Neural progenitor cell (in vitro differentiated cells): ENCODE measurements at places on chromosomes 6 and 20. TPM values are rescaled to one million over a fixed set of nuclear protein-coding genes. Genes with fewer than 3 reads are reported as not detected.

DNA sequence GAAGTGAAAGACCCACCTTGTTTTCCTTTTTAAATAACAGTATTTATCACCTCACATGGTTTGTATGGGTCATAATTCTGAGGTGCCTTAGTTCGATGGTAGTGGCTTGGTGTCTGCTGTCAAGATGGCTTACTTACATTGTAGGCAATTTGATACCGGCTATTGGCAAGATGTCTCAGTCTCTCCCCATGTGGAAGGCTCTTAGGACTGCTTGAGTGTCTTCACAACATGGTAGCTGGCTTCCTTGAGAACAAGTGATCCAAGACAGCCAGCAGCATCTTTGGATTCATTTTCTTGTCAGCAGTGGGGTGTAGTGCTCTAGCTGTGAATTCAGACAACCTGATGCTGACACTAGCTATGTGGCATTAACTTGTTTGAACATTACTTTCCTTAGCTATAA lies 70.1 kb downstream of the CBFA2T2 start:
- no peaks in the 10 kb centered on the region for H3K36me3 ChIP-seq
- peaks cover 4% of the 10 kb centered on the region for H3K4me1 ChIP-seq
- no peaks in the 10 kb centered on the region for H3K27me3 ChIP-seq

DNA sequence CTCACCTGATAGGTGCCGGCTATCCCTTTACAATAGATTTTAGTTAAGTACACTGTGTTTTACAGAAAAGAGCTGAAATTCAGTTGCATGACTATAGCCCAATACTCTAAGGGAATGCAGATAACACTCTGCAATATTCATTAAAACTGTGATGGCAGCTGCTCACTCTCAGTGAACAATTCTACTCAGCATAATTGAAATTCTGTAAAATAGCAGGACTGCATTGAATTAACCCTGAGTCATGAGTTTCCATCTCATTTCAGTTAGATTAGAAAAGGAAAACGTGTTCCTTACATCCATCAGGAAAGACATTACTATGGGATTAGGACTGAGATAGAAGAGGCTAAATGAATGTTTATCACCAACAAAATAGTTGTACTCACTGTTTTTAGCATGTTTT lies 613.3 kb upstream of the JAG1 start:
- no peak for DNase-seq
- no peak overlapping the region for H3K4me3 ChIP-seq
- H3K36me3 ChIP-seq, result no peaks in the 10 kb centered on the region
- no peak overlapping the region for H3K27ac ChIP-seq

GRCh38 chr20:48457193-48458002 lies 370.4 kb downstream of the PREX1 start:
- H3K36me3 ChIP-seq, result no peaks in the 10 kb centered on the region
- no peak overlapping the region for H3K4me3 ChIP-seq
- H3K4me1 ChIP-seq, result peaks cover 49% of the 10 kb centered on the region
- DNase-seq, result no peak
- H3K27me3 ChIP-seq, result no peaks in the 10 kb centered on the region

DNA sequence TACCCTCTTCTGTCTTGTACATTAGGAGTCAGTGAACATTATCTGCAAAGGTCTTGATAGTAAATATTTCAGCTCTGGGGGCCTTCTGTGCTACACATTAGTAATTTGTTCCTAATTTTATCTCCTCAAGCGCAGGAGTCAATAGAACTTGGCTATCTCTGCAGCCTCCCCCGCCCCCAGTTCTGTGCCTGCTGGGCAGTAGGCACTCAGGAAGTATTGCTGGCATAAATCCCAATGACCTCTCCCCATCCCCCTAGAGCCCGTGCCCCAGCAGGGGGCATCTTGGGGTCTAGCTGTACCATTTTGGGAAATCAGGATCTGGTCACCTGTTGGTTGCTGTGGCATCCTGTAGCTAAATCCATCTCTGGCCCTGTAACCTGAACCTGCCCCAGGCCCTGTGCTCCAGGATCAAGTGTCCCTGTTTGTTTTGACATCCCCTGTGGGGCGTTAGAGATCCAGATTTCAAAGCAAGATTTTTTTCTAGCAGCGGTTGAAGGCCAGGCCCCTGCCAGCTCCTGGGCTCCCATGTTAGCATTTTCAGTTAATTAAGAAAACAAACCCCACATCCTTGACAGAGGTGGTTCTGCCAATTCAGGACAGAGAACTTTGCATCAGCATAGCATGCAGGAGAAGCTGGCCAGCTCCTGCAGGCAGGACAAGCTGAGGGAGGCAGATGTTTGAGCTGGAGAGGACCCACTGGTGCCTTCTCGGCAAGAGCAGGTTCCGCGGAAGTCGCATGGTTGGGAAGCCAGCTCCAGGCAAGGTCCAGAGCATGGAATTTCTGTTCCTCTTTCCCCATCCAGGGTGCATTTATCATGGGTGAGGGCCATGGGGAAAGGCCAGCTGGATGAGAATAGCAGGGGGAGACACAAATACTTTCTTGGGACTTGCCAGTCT lies 32.1 kb downstream of the DAAM2 start:
- no peaks in the 10 kb centered on the region for H3K27me3 ChIP-seq
- H3K4me3 ChIP-seq, result no peak overlapping the region
- no peak for DNase-seq

DNA sequence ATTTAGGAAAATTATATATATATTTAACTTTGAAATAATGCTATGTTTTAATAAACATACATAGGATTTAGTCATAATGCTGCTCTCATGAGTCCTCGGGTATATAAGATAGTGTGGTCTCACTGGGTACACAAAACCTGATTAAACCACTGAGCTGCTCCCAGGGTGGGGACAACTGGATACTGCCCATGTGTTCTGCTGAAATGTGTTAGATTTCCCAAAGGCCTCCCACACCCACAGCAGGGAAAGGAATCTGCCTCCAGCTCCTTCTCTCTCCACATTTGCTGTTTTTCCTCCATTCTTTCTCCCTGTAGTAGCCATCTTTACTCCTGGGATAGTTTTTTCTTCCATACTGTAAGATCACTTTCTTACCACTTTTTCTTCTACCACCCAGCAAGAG lies 69.2 kb upstream of the TRAF3IP2 start:
- no peak overlapping the region for H3K4me3 ChIP-seq
- H3K27ac ChIP-seq, result peak overlapping the region; percentile 26
- H3K4me1 ChIP-seq, result peaks cover 90% of the 10 kb centered on the region
- H3K27me3 ChIP-seq, result no peaks in the 10 kb centered on the region

GRCh38 chr6:114061741-114062140 lies 90.8 kb upstream of the HDAC2 start:
- H3K4me1 ChIP-seq, result no peaks in the 10 kb centered on the region
- no peak overlapping the region for H3K4me3 ChIP-seq
- DNase-seq, result no peak
- no peaks in the 10 kb centered on the region for H3K27me3 ChIP-seq

DNA sequence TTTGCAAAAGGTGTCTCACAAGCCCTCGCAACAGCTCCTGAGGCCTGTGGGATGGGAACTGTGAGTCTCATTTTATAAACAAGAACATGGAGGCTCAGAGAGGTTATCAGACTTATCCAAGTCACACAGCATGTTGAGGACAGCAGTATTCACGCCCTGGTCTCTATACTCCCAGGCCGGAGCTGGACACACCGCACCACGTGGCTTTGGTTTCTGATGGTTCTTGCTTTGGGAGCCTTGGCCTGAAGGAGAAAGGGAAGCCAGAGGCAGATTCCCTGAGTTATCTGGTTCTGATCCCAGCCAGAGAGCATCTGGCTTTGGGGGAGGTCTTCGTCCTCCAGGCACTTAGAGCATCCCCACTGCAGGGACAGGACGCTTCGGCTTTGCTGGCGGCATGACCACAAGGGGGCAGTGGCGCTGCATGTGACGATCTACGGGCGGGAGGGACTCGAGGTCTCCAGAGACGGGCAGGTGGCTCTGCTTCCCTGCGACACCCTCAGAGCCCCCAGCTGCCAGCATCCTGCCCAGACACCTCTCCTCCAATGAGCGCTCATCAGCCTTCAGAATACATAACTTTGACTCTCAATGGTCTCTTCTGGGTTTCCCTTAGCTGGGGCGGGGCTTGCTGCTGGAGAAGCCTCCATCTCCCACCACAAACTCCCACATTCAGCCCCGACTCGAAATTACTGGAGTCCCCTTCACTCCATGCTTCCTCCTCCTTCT lies 51.4 kb upstream of the SAYSD1 start:
- H3K27me3 ChIP-seq, result peaks cover 18% of the 10 kb centered on the region
- H3K27ac ChIP-seq, result no peak overlapping the region
- no peak overlapping the region for H3K4me3 ChIP-seq
- H3K36me3 ChIP-seq, result no peaks in the 10 kb centered on the region
- DNase-seq, result peak; percentile 92

GRCh38 chr6:78909391-78909790 lies 42.0 kb downstream of the IRAK1BP1 start:
- H3K4me1 ChIP-seq, result peaks cover 3% of the 10 kb centered on the region
- no peak overlapping the region for H3K4me3 ChIP-seq
- no peaks in the 10 kb centered on the region for H3K36me3 ChIP-seq
- DNase-seq, result no peak
- H3K27ac ChIP-seq, result no peak overlapping the region

- H3K27ac ChIP-seq, result no peak overlapping the region
- DNase-seq, result no peak
- no peaks in the 10 kb centered on the region for H3K4me1 ChIP-seq
- H3K36me3 ChIP-seq, result peaks cover 13% of the 10 kb centered on the region
- H3K27me3 ChIP-seq, result no peaks in the 10 kb centered on the region
Measured at GRCh38 chr20:5569021-5569420, 181.2 kb upstream of the SHLD1 start.

- no peak for DNase-seq
- no peaks in the 10 kb centered on the region for H3K36me3 ChIP-seq
- H3K27ac ChIP-seq, result no peak overlapping the region
- H3K27me3 ChIP-seq, result no peaks in the 10 kb centered on the region
- no peak overlapping the region for H3K4me3 ChIP-seq
Measured at GRCh38 chr6:10323018-10323417, 91.9 kb downstream of the TFAP2A start.

GRCh38 chr6:43823879-43824702 lies 54.1 kb downstream of the VEGFA start:
- H3K27ac ChIP-seq, result no peak overlapping the region
- H3K27me3 ChIP-seq, result no peaks in the 10 kb centered on the region
- no peaks in the 10 kb centered on the region for H3K36me3 ChIP-seq

DNA sequence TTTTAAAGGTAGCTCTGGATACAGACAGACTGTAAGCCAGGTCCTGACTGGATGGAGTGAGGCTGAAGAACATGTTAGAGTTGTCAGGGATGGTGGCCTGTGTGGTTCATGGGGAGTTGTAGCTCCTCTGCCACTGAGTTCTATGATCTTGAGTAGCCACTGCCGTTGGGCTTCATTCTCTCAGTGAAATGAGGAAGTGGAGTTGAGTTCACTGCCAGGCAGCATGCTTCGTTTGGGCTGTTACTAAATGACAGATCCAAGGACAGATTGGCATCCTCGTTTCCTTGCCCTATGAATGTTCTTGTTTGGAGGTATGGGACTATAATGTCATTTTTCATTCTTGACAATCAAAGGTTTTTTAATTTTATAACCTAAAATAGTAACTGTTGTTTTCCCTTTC lies 37.2 kb downstream of the SCAND1 start:
- no peaks in the 10 kb centered on the region for H3K4me1 ChIP-seq
- H3K27me3 ChIP-seq, result no peaks in the 10 kb centered on the region
- H3K27ac ChIP-seq, result no peak overlapping the region
- peaks cover 11% of the 10 kb centered on the region for H3K36me3 ChIP-seq
- H3K4me3 ChIP-seq, result no peak overlapping the region

- H3K27me3 ChIP-seq, result no peaks in the 10 kb centered on the region
- peaks cover 9% of the 10 kb centered on the region for H3K4me1 ChIP-seq
- H3K27ac ChIP-seq, result no peak overlapping the region
- no peak for DNase-seq
- H3K4me3 ChIP-seq, result no peak overlapping the region
Measured at GRCh38 chr6:44011350-44011920, 115.8 kb downstream of the MRPL14 start.

GRCh38 chr6:96683819-96684528 lies 121.0 kb downstream of the FHL5 start:
- H3K4me3 ChIP-seq, result no peak overlapping the region
- H3K36me3 ChIP-seq, result no peaks in the 10 kb centered on the region
- no peak for DNase-seq
- H3K27ac ChIP-seq, result no peak overlapping the region

GRCh38 chr20:34643928-34644327 lies 33.0 kb downstream of the PIGU start:
- H3K4me3 ChIP-seq, result no peak overlapping the region
- no peak for DNase-seq

GRCh38 chr6:126258150-126258549 lies 81.8 kb upstream of the CENPW start:
- no peak for DNase-seq
- H3K4me3 ChIP-seq, result no peak overlapping the region
- no peak overlapping the region for H3K27ac ChIP-seq
- no peaks in the 10 kb centered on the region for H3K4me1 ChIP-seq
- no peaks in the 10 kb centered on the region for H3K27me3 ChIP-seq

DNA sequence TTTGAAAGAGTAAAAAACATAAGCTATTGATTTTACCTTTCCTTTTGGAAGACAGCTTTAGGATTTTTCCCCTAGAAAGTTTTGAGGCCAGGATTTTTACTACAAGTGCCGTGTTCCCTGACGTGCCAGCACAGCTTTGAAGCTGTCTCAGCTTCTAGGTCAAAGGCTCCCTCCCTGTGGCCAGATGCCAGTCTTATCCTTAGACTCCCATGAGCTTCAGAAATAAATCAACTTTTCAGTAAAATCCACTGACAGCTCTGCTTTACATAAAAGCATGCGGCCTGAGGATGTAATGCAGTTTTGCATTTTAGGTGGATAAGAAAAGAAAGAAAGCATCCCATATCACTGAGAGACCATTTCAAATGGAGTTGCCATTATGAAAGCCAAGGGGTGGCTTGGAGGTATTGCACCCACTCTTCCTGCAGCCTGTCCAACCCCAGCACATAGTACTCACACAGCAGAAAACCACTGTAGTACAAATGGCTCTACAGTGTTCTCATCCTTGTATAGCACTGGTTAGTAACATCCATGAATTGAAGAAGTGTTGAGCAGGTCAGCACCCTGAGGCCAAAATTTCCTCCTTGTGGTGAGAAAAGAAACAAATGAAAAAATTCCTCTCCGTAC lies 15.2 kb upstream of the ATXN1 start:
- DNase-seq, result no peak
- no peaks in the 10 kb centered on the region for H3K36me3 ChIP-seq
- peaks cover 9% of the 10 kb centered on the region for H3K4me1 ChIP-seq
- H3K27me3 ChIP-seq, result no peaks in the 10 kb centered on the region
- H3K27ac ChIP-seq, result no peak overlapping the region

- no peaks in the 10 kb centered on the region for H3K27me3 ChIP-seq
- no peaks in the 10 kb centered on the region for H3K36me3 ChIP-seq
- peaks cover 7% of the 10 kb centered on the region for H3K4me1 ChIP-seq
- no peak overlapping the region for H3K4me3 ChIP-seq
- DNase-seq, result peak; percentile 66
Measured at GRCh38 chr6:117605169-117605826, 3.0 kb upstream of the GOPC start.

Gene PXDC1
- total RNA-seq, result 1.5 and 2.0 TPM in 2 replicates

Gene HFE
- total RNA-seq, result 0.43 and 1.5 TPM in 2 replicates

Gene ZBTB46
- total RNA-seq, result 8.1 and 13.9 TPM in 2 replicates

Gene TP53TG5
- 0.06 TPM in 1 of 2 replicates, not detected in the other for total RNA-seq

Gene SLC22A16
- not detected in 2 replicates for total RNA-seq

Gene ATG5
- total RNA-seq, result 31.7 and 45.0 TPM in 2 replicates

Gene JPH2
- total RNA-seq, result not detected in 2 replicates

Gene RWDD1
- 28.0 and 43.2 TPM in 2 replicates for total RNA-seq

Gene SNPH
- 0.43 and 0.90 TPM in 2 replicates for total RNA-seq

Gene RIPPLY2
- total RNA-seq, result not detected in 2 replicates
